Stimulated activated CD8-positive, alpha-beta memory T cell treated with anti-CD3 and anti-CD28 coated beads, Interleukin-15, amount 100 ng/mL, for 1 hour (primary cell): ENCODE measurements at places on chromosomes 2 and 18.

- DNase-seq: no peak
Measured at GRCh38 chr2:207423886-207424285, 105.9 kb upstream of the CREB1 start.

DNA sequence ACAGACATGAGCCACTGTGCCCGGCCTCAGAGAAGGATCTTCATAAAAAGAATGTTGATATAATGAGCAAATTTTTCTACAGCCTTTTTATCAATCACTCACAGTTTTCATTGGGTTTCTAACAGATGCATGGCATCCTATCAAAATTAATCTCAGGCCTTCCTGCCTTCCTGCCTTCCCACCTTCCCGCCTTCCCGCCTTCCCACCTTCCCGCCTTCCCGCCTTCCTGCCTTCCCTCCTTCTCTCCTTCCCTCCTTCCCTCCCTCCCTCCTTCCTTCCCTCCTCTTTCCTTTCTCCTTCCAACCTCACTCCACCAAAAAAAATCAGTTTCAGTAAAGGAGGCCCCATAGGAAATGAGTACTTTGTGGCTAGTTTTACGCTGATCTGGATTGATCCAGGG, 48.4 kb downstream of the CARF start:
- DNase-seq: no peak

DNA sequence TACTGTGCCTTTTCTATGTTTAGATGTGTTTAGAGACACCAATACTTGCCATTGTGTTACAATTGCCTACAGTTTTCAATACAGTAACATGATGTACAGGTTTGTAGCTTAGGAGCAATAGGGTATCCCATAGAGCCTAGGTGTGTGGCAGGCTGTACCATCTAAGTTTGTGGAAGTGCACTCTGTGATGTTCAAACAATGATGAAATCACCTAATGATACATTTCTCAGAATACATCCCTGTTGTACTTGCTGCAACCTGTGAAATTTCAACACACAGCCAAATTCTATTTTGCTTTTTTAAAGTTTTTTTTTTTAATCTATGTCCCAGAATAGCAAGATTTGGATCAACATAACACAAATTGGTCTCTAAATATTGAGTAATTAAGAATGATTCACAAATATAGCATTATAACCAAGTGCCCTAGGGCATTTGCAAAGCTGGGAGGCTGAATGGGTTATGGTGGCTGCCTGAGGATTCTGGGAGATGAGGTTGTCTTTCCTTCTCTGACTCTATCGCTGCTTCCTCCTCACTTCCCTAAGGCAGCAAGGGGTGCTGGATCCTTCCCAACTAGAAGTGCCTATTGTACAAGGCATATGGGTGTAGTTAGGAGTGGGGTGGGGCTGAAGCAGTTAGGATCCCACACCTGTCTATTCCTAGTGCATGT, 78.3 kb downstream of the SKA1 start:
- no peak for DNase-seq

DNA sequence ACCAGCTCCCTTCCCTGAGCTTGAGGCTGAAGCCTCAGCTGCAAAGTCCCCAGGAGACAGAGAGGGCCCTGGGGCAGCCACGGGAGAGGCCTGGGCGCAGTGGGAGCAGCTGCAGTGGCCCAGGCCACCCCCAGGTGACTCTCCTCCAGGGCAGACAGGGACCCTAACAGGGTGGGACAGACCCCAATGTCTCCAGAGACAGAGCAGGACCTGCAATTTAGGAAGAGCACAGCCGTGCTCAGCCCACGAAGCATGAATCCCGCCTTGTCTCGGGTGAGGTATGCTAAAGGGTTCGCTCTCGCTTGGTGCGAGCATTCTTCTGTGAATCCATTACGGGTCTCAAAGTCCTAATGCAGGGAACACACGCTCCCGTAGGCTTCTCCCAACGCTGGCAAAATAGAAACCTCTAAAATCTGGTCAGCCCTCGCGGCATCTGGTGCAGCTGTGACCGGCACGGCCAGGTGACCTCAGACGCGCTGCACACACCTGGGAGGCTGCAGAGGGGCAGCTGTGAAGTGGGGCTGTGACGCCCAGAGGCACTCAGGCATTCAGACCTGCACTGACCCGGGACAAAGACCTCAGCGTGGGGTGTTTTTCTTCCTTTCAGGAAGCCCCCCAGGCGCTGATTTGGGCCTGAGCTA, 12.6 kb downstream of the MBP start:
- DNase-seq: no peak

- DNase-seq: no peak
Measured at GRCh38 chr2:53641290-53641689, 126.3 kb upstream of the CHAC2 start.

- DNase-seq: no peak
Measured at GRCh38 chr2:144508172-144508851, 11.6 kb downstream of the ZEB2 start.

DNA sequence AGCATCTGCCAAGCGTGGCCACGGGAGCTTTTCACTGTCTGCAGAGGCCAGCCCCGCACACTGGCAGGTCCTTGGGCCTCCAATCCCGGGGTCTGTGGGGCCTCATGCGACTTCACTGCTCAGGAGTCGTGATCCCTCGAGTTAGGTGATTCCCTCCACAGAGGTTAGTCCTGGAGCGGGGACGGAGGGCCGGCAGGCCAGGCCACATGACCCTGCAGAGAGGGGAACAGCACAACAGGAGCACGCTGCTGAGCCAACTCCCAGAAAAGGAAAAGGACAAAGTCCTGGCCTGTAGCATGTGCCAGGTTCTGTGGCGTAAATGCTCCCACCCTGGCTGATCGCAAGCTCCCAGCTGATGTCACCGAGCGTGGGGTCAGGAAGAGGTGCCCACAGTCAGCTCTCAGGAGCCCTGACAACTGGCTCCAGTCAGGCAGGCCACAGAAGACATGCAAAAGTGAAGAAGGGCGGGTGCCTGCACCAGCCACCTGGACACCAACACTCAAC, 15.3 kb upstream of the PRLH start:
- DNase-seq: no peak

DNA sequence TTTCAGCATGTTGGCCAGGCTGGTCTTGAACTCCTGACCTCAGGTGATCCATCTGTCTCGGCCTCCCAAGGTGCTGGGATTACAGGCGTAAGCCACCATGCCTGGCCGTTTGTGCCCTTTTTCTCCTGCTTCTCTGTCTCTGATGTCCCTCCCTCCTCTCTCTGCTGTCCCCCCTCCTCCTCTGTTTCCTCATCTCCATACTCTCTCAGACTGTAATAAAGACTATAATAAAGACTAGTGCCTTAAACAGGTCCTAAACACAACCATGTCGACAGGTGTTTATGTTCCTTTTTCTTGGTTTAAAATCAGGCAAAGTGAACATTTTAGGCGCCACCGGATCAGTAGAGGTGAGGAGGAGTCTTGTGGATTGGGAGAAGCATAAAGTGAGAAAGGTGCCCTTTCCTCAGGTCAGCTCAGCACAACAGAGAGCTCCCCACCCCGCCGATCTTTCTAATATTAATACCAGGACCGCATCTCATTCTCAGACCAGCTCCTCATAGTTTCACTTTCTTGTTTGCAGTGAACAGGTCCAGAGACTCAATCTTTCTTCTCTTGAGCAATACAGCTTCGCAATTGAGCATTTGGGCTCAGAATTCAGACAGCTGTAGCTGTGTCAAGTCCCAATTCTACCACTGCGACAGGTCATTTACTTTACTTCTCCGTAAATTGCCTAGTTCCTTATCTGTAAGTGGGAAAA, 23.7 kb downstream of the TIMM21 start:
- no peak for DNase-seq

GRCh38 chr2:75667884-75668283, 21.3 kb downstream of the MRPL19 start:
- no peak for DNase-seq

DNA sequence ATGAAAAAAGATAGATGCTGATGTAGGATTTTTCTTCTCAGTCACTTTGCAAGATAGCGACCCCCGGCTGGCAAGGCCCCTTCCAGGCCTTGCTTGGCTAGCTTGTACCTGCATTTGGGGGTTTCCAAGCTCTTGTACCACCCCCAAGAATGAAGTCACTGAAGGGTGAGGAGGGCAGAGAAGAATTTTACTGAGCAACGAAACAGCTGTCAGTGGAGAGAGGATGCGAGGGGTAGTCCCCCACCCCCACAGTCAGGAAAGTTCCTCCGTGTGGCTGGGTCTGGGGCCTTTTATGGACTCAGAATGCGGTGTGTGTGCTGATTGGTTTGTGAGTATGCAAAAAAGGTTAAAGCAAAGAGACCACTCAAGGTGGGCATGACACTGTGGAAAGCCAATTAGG, 382.0 kb downstream of the GPD2 start:
- no peak for DNase-seq

- no peak for DNase-seq
Measured at GRCh38 chr2:209383212-209383611, 40.6 kb upstream of the MAP2 start.

- no peak for DNase-seq
Measured at GRCh38 chr2:111094691-111095090, 26.0 kb upstream of the BCL2L11 start.

GRCh38 chr2:73939419-73939818, 12.7 kb downstream of the DGUOK start:
- DNase-seq: no peak

- DNase-seq: no peak
Measured at GRCh38 chr2:202098291-202098690, 25.2 kb downstream of the KIAA2012 start.

DNA sequence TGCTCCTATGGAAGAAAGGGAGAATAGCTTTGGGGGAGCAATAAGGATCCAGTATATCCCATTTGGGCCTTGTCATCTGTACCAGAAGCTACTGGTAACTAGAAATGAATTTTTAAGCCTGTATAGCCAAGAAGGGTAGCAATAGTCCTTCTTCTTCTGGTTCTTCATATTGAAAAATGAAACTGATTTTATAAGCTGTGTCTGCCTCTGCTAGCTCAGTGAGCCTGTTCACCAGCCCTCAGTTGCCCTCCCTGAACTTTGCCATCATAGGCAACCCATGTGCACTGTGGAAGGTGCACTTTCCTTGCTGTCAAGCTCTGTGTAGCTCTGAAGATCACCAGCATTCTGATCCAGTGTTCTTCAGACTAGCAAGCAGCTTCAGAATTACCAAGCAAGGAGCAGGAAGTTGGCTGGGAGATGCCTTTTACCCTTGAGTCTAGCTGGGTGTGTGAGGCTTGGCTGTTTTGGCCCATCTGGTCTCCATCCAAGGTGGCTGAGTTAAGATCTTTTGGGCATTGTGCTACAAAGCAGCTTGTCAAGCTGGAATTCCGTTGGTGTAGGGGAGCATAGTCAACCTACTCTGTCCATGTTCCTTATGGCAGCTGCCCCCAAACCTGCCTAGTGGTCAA, 55.8 kb upstream of the MGAT5 start:
- no peak for DNase-seq

DNA sequence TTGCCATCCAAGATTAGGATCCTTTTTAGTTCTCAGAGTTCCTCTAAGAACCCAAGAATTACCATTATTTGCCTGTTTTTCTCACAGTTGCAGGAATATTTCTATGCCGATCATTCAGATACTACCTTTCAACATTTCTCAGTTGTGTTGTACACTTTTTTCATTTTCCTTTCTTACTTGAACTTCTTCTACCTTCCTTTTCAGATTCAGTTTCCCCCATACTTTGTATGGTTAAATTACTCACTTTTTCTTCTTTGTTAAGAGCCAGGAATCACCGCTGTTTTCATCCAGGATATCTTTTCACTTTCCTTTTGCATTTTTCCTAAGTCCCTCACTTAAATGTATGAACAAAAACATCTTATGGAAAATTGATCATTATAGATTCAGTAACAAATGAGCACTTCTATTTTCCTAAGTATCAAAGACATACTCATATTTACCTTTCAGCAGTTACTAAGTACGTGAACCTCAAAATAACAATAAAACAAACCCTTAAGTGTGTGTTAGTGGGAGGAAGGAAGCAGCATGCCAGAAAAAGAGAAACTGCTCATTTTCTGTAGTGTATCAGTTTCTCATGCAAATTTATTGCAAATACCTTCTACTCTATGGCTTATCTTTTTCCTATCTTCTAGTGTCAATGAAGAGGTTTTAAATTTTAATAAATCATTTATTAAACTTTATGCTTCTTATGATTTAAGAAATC, 64.3 kb upstream of the STAT1 start:
- no peak for DNase-seq

DNA sequence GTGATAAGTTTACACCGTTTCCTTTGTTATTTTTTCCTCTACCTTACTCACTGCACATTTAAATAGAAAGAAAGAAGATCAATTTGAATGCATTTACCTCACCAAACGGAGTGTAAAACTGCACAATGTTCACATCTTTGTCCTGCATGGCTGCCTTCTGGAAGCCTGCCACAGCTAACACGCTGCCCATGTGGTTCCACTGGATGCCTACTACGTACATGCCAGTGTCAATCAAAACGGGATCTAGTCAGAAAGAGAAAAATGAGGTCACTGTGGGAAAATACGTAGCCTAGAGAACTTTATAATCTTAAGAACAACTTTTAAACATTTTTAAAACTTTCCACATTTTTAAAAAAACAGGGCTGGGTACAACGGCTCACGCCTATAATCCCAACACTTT, 16.4 kb downstream of the WDR35 start:
- DNase-seq: no peak

DNA sequence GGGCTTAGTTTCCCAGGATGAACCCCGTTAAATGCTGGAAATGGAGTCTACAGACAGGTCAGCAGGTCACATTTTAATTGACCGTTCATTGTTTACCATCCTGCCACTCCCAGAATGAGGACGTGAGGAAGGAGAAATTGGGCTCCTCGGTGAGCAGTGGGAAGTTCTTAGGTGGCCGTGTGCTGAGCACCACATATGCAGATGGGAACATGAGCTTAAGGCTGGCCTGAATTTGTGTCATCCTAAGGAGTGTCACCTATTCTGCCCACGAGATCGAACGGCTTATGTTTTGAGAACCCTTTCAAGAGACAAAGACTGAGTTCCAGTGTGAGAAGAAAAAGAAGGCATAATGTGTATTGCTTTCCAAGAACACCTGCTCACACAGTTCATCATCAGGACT, 234.4 kb upstream of the PXDN start:
- DNase-seq: no peak

- DNase-seq: no peak
Measured at GRCh38 chr18:4455113-4455811, at the start of gene DLGAP1. Gene DLGAP1, minus strand, starts transcription at chr18:4455307.

DNA sequence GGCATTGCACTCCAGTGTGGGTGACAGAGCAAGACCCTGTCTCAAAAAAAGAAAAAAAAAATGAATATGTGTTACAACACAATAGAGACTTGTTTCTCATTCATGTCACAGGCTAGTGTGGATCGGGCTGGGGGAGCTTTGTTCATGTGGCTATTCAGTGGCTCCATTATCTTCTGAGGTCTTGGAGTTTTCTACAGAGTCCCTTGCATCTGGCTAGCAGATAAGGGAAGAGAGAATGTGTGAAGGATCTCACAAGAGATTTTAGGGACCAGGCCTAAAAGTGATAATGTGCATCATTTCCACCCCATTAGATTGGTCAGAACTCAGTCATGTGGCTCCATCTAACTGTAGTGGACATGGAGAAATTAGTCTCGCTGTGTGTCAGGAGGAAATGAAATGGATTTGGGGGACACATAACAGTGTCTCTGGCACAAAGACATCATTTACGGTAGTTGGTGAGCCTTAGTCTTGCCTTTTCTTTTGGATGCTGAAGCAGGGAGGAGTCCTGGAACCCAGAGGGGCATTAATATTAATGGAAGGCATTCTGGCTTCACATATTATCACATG, 32.4 kb upstream of the CASP10 start:
- DNase-seq: no peak
